ENCODE measurements at places on chromosomes 16 and 17. TPM values are rescaled to one million over a fixed set of nuclear protein-coding genes. Genes with fewer than 3 reads are reported as not detected.

- no peaks in the 10 kb centered on the region for H3K27me3 ChIP-seq
- H3K27ac ChIP-seq, result peak overlapping the region; percentile 80
- no peak overlapping the region for H3K4me3 ChIP-seq
- no peak for DNase-seq
- H3K4me1 ChIP-seq, result no peaks in the 10 kb centered on the region
- no peaks in the 10 kb centered on the region for H3K36me3 ChIP-seq
Observed at GRCh38 chr17:77736721-77737120, 221.8 kb upstream of the TNRC6C start.

GRCh38 chr16:86138121-86139085 lies 239.4 kb downstream of the IRF8 start:
- no peaks in the 10 kb centered on the region for H3K27me3 ChIP-seq
- H3K4me1 ChIP-seq, result no peaks in the 10 kb centered on the region
- DNase-seq, result no peak
- no peaks in the 10 kb centered on the region for H3K36me3 ChIP-seq
- no peak overlapping the region for H3K4me3 ChIP-seq
- H3K27ac ChIP-seq, result no peak overlapping the region

DNA sequence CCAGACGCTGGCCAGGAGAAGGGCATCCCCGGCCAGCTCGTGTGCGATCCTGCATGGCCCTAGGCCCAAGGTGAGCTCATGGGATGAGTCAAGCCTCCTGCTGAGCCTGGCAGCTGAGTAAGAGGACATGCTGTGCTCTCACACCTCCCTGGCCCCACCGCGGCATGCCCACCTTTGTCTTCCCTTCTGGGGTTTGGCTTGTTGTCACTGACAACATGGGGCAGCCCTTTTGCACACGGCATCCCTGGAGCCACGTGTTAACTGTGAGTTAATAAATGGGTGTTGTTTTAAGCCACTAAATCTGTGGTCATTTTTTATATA lies 8.9 kb upstream of the TNS4 start:
- H3K36me3 ChIP-seq, result no peaks in the 10 kb centered on the region
- peak; percentile 75 for DNase-seq
- no peak overlapping the region for H3K27ac ChIP-seq
- no peaks in the 10 kb centered on the region for H3K27me3 ChIP-seq
- H3K4me1 ChIP-seq, result no peaks in the 10 kb centered on the region
- H3K4me3 ChIP-seq, result no peak overlapping the region

DNA sequence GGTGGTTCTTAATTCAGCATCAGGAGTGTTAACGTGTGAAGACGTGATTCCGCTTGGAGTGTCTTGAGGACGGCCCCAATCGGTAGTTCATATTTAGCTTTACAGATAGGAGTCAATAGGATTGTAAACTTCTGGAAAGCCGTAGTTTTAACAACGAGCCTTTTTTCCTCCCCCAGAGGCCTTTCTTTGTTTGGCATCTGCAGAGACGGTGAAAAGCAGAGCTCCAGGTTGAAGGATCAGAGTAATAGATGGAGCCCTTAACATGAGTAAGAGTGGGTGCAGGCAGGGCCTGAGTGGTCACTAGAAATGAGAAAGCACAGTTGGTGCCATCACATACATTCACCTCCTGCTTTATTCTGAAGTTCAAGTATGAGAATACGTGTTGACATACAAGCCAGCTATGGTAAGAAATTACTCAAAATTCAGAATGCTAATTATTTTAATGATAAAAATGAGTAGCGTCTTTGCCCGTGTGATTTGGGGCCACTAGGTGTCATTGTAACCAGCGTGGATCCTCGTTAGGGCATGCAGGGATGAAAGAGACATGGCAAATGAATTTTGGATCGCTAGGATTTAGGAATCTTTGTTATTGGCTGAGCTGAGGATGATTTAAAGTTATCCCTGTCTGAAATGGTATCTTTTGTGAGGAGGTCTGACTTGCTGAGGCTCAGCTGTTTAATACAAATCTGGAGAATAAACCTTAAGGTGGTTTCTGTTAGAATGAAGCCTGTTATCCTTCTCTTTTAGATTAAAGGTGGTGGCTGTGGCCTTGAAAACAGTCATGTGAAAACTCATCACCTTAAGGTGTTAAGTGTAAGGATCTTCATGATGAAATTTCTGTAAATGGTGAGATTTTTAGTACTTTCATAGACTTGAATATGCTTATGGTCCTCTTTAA lies 18.6 kb downstream of the PRCD start:
- H3K27ac ChIP-seq, result no peak overlapping the region
- H3K36me3 ChIP-seq, result no peaks in the 10 kb centered on the region
- H3K4me3 ChIP-seq, result peak overlapping the region; percentile 91

Gene TP53TG3D
- not detected for total RNA-seq

- no peak overlapping the region for H3K4me3 ChIP-seq
- H3K36me3 ChIP-seq, result no peaks in the 10 kb centered on the region
- DNase-seq, result peak; percentile 53
- no peak overlapping the region for H3K27ac ChIP-seq
- H3K27me3 ChIP-seq, result no peaks in the 10 kb centered on the region
Observed at GRCh38 chr16:74107795-74108610, 188.6 kb upstream of the PSMD7 start.

Gene CHST5
- total RNA-seq, result not detected

- H3K27me3 ChIP-seq, result no peaks in the 10 kb centered on the region
- no peak overlapping the region for H3K4me3 ChIP-seq
- DNase-seq, result no peak
Observed at GRCh38 chr17:65102788-65103187, 34.4 kb upstream of the RGS9 start.

DNA sequence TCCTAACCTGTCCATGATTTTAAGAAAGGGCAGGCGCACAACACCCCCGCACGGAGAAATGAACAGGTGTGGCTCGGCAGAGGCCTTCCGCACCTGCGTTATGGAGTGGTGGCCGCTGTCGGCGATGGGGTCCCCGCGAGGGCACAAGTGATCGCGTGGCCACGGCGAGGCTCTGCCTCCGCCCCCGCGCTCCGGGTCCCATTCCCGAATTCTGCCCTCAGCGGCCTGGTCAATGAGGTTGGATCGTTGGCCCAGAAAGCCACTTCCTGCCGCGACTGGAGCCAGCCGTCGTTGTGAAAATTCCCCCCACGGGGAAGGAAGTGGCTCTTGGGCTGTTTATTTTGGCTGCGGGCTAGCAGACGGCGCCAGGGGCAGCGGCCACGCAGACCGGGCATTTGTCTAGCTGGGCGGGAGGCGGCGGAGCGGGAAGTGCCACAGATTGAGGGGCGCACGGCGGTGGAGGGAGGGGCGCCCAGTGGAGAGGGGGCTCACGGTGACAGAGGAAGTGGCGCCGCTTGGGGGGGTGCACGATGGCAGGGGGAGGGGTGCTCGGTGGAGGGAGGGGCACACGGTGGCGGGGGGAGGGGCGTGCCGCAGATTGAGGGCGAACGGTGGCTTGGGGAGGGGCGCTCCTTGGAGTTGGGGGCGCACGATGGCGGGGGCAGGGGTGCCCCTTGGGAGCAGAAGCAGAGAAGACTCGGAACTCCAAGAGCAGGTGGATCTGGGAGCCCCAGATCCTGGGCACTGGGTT lies 25.0 kb downstream of the MRC2 start:
- peak; percentile 93 for DNase-seq
- no peaks in the 10 kb centered on the region for H3K4me1 ChIP-seq
- H3K36me3 ChIP-seq, result no peaks in the 10 kb centered on the region
- no peaks in the 10 kb centered on the region for H3K27me3 ChIP-seq
- H3K27ac ChIP-seq, result peak overlapping the region; percentile 19

- no peak overlapping the region for H3K4me3 ChIP-seq
- H3K36me3 ChIP-seq, result no peaks in the 10 kb centered on the region
- no peaks in the 10 kb centered on the region for H3K27me3 ChIP-seq
- no peak overlapping the region for H3K27ac ChIP-seq
Observed at GRCh38 chr17:4625181-4625617, 16.3 kb downstream of the ALOX15 start.

Gene SLC38A8
- not detected for total RNA-seq

DNA sequence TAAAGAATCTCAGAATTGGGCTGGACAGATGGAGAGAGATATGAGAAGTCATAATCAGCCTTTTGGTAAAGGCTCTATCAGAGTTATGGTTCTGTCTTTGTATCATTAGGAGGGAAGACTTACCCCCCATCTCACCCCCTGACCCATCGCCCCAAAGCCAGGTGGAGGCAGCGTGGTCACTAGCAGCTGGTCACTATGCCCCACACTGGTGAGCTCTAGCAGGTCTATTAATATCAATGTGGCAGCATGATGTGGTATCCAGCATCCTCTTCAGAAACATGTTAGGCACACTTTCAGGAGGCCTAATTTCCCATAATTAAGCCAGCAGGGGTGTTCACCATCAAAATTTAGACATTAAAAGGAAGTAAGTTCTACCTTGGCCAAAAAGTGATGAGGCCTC lies 183.8 kb upstream of the COX10 start:
- no peak overlapping the region for H3K27ac ChIP-seq
- H3K4me3 ChIP-seq, result no peak overlapping the region
- H3K4me1 ChIP-seq, result no peaks in the 10 kb centered on the region
- H3K27me3 ChIP-seq, result no peaks in the 10 kb centered on the region

DNA sequence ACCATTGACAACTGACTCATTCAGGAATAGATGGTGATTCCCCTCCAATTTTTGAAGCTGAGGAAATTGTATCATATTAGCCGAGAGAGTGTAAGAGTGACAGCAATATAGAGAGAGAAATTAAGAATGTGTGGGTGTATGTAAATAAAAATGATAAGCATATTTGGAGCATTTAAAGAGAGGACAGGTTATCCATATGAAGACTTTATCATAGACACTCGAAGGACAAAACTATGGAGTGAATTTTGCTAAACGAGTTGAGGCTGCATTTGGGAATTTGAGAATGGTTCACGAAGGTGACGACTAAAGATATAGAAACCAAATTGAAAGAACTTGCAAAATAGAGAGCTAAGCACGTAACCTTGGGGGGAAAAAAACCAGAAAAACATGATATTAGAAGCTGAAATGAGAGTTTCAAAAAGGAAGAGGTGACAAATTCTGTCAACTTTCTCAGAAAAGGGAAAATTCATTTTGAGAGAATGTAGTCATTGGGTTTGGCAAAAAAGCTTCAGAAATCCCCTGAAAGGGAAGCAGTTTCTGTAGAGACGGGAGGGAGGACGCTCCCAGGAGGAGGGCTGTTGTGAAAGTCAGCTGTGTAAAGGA lies 129.7 kb downstream of the KCNJ2 start:
- H3K36me3 ChIP-seq, result no peaks in the 10 kb centered on the region
- H3K27me3 ChIP-seq, result no peaks in the 10 kb centered on the region
- no peak overlapping the region for H3K4me3 ChIP-seq
- DNase-seq, result no peak
- no peaks in the 10 kb centered on the region for H3K4me1 ChIP-seq

DNA sequence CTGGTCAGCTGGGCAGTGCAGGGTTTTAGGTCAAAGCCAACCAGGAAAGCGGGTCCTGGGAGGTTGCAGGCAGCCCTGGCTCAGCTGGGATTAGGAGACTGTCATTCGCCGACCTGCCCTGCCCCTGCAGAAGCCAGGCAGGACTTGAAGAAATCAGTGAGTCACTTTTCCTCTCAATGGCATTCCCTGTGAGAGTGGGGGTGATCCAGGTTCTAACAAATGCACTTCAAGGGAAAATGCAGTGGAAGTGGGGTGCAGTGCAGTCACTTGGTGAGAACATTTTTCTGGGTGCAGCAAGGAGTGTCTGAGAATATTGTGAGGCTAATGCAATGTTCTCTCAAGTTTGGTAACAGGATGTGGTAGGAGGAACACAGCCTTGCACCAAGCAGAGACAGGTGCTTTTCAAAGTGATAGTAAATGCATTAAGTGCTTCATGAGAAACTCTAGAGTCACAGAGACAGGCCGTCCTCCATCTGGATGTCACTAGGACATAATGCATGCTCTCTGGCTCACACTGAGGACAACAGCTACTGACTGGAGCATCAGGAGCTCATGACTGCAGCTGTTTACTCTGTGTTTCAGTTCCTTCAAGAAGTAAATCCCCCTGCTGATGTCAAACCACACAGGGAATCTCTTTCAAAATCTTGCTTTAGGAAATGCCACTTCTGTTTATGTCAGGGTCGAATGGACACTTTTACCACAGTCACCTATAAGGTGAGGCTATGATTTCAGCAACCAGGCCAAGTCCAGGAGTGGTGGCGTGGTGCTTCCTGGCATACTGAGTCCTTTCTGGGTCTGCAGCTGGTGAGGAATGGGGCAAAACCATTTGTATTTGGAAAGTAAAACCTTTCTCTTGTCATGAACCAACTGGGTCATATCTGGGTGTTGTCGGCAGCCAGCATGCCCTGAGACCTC lies 16.7 kb downstream of the CDK5R1 start:
- no peaks in the 10 kb centered on the region for H3K4me1 ChIP-seq
- no peaks in the 10 kb centered on the region for H3K27me3 ChIP-seq
- DNase-seq, result peak; percentile 37
- H3K27ac ChIP-seq, result no peak overlapping the region
- H3K4me3 ChIP-seq, result no peak overlapping the region

Gene STX1B
- 0.84 TPM for total RNA-seq

DNA sequence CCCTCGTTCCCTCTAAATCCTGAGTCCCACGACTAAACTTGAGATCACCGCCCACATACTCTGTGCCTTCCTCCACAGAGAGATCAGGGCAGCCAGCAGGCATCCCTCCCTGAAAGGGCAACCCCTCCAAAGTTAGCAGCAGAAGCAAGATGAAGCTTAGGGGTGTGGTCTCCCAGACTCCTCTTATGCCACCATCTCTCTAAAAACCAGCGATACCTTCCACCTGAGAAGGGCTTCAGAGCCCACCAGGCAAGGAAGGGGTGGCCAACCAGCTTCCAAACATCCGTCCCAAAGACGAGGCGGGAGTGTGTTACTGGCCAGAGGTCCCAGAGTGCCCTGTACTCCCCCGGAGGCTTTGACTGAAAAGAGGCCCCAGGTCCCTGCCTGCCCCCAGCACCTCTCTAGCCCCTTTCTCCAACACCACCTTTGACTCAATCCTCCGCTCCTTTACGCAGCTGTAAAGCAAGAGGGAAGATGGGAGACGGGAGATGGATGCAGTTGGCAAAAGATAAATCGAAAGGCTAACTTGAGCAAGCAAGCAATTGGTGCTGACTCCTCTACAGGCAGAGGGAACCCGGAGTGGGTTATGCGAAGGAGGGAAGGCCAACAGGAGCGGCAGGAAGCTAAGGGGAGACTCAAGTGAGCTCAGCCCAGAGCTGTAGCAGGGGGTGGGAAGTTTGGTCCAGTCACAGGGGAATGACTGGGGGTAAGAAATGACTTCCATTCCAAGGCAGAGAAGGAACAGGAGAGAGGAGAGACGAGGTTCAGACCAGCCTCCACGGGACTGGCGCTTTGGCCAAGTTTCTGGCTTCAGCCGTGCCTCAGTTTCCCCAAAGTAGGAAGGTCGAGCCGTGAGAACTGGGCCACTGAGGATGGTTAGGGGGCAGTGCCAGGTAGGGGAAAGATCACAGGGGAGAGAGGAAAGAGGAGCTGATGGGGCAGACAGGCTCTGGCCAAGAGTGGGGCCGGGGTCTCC lies 1.0 kb downstream of the ST3GAL2 start:
- H3K4me1 ChIP-seq, result peaks cover 2% of the 10 kb centered on the region
- peak overlapping the region; percentile 77 for H3K4me3 ChIP-seq
- no peaks in the 10 kb centered on the region for H3K36me3 ChIP-seq
- H3K27ac ChIP-seq, result peak overlapping the region; percentile 49
- DNase-seq, result no peak
- no peaks in the 10 kb centered on the region for H3K27me3 ChIP-seq

GRCh38 chr16:28130099-28131088 lies 66.9 kb upstream of the GSG1L start:
- H3K27me3 ChIP-seq, result no peaks in the 10 kb centered on the region
- H3K4me1 ChIP-seq, result no peaks in the 10 kb centered on the region
- H3K4me3 ChIP-seq, result no peak overlapping the region
- H3K36me3 ChIP-seq, result peaks cover 6% of the 10 kb centered on the region
- peak overlapping the region; percentile 29 for H3K27ac ChIP-seq
- DNase-seq, result no peak

- DNase-seq, result no peak
- H3K4me3 ChIP-seq, result no peak overlapping the region
- peaks cover 17% of the 10 kb centered on the region for H3K36me3 ChIP-seq
Observed at GRCh38 chr17:63587770-63588169, 12.9 kb upstream of the TACO1 start.

Data from aorta (tissue), 5 donors.